ENCODE measurements at places on chromosomes 11 and 22. TPM values are rescaled to one million over a fixed set of nuclear protein-coding genes. Genes with fewer than 3 reads are reported as not detected.

ELF5 gene
- not detected for total RNA-seq

F2 gene
- not detected for total RNA-seq

GDPD4 gene
- total RNA-seq, result not detected

OR8G5 gene
- not detected for total RNA-seq

- no peaks in the 10 kb centered on the region for H3K27me3 ChIP-seq
- H3K36me3 ChIP-seq, result no peaks in the 10 kb centered on the region
- H3K4me3 ChIP-seq, result no peak overlapping the region
- peaks cover 35% of the 10 kb centered on the region for H3K4me1 ChIP-seq
These were observed 5.9 kb downstream of the PTPRJ start for GRCh38 chr11:47986219-47986618.

- no peak overlapping the region for H3K27ac ChIP-seq
- H3K36me3 ChIP-seq, result no peaks in the 10 kb centered on the region
- peaks cover 23% of the 10 kb centered on the region for H3K4me1 ChIP-seq
- DNase-seq, result no peak
- no peak overlapping the region for H3K4me3 ChIP-seq
These were observed 6.9 kb downstream of the TSPAN32 start for GRCh38 chr11:2308713-2309112.

DNA sequence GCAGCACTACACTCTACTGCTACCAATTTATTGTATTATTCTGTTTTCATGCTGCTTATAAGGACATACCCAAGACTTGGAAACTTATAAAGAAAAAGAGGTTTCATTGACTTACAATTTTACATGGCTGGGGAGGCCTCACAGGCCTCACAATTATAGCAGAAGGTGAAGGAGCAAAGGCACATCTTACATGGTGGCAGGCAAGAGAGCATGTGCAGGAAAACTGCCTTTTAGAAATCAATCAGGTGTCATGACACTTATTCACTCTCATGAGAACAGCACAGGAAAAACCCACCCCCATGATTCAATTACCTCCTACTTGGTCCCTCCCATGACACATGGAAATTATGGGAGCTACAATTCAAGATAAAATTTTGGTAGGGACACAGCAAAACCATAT lies 49.6 kb upstream of the GLYAT start:
- no peak overlapping the region for H3K27ac ChIP-seq
- H3K4me3 ChIP-seq, result no peak overlapping the region
- no peaks in the 10 kb centered on the region for H3K27me3 ChIP-seq
- DNase-seq, result no peak
- no peaks in the 10 kb centered on the region for H3K4me1 ChIP-seq

DNA sequence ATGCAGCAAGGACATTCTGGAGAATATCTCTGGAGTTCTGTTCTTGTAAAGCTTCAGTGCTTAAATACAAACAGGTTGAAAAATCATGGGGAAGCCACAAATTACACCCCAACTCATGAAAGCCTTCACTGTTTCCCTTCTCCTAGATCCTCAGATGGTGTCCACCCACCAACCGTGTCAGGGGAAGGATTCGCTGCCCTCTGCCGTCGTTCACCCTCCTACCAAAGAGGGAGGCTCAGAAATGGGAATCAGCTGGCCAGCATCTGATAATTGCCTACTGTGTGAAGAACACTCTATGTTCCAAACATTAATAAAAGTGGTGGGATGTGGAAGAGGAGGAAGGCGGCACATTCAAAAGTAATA lies 7.4 kb upstream of the HEPACAM start:
- H3K4me3 ChIP-seq, result no peak overlapping the region
- peaks cover 6% of the 10 kb centered on the region for H3K4me1 ChIP-seq
- no peak overlapping the region for H3K27ac ChIP-seq
- no peak for DNase-seq
- H3K36me3 ChIP-seq, result no peaks in the 10 kb centered on the region

GRCh38 chr11:77559686-77560401 lies 29.9 kb upstream of the AQP11 start:
- H3K27me3 ChIP-seq, result no peaks in the 10 kb centered on the region
- H3K36me3 ChIP-seq, result no peaks in the 10 kb centered on the region
- no peak for DNase-seq
- H3K4me1 ChIP-seq, result no peaks in the 10 kb centered on the region

GRCh38 chr11:69101115-69101791 lies 52.5 kb downstream of the TPCN2 start:
- no peaks in the 10 kb centered on the region for H3K27me3 ChIP-seq
- DNase-seq, result peak; percentile 82
- no peak overlapping the region for H3K27ac ChIP-seq
- no peaks in the 10 kb centered on the region for H3K36me3 ChIP-seq
- H3K4me3 ChIP-seq, result no peak overlapping the region

GRCh38 chr11:64400667-64401066 lies 41.7 kb downstream of the RPS6KA4 start:
- no peaks in the 10 kb centered on the region for H3K4me1 ChIP-seq
- H3K4me3 ChIP-seq, result no peak overlapping the region
- H3K36me3 ChIP-seq, result no peaks in the 10 kb centered on the region
- no peak overlapping the region for H3K27ac ChIP-seq
- H3K27me3 ChIP-seq, result no peaks in the 10 kb centered on the region

DNA sequence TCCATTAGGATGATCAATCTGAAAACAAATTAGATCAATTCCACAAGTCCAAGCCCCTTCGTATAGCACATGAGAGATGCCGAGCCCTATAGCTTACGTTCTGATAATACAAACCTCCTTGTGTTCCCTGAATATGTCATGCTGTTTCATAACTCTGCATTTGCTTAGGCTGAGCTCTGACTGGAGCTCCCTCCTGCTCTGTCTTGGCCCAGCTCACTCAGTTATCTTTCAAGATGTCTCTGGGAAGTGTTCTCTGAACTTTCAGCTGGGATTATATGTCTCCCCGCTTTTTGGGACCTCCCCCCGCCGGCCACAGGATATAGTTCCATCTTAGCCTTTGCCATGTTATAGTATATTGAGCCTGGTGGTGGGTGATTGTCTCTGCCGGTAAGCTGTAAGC lies 44.0 kb downstream of the FDX1 start:
- no peaks in the 10 kb centered on the region for H3K36me3 ChIP-seq
- H3K27me3 ChIP-seq, result no peaks in the 10 kb centered on the region
- no peaks in the 10 kb centered on the region for H3K4me1 ChIP-seq
- no peak for DNase-seq

- no peak overlapping the region for H3K4me3 ChIP-seq
- H3K36me3 ChIP-seq, result no peaks in the 10 kb centered on the region
- H3K4me1 ChIP-seq, result peaks cover 16% of the 10 kb centered on the region
- no peaks in the 10 kb centered on the region for H3K27me3 ChIP-seq
- no peak overlapping the region for H3K27ac ChIP-seq
These were observed 91.9 kb downstream of the GRAMD1B start for GRCh38 chr11:123521930-123522329.

DNA sequence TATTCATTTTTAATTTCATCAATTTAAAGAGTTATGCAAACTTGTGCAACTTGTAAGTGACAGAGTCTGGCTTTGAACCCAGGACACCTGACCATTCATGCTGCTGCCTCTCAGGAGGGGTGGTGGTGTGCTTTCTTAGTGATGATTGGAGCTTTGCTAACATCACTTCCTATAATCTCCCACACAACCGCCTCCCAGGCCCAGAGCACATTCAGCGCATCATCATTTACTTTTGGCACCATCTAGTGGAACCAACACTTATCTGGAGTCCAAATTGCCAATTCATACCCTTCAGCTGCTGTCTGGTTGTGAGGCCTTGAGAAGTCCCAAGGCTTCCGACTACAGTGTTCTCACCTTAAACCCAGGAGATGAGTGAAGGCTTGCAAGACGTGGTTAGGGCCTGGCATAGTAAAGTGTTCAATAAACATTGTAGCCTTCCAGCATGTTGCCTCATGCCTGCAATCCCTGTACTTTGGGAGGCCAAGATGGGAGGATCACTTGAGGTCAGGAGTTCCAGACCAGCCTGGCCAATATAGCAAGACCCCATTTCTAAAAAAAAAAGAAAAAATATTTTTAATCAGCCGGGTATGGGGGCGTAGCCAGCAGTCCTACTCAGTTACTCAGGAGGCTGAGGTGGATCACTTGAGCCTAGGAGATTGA lies 1.1 kb upstream of the TTLL1 start:
- no peaks in the 10 kb centered on the region for H3K36me3 ChIP-seq
- H3K4me1 ChIP-seq, result peaks cover 13% of the 10 kb centered on the region
- H3K27ac ChIP-seq, result no peak overlapping the region
- no peak overlapping the region for H3K4me3 ChIP-seq
- no peaks in the 10 kb centered on the region for H3K27me3 ChIP-seq

GRCh38 chr22:39311592-39312400 lies 7.6 kb downstream of the RPL3 start:
- H3K36me3 ChIP-seq, result peaks cover 56% of the 10 kb centered on the region
- H3K4me3 ChIP-seq, result no peak overlapping the region

- H3K27ac ChIP-seq, result no peak overlapping the region
- no peaks in the 10 kb centered on the region for H3K36me3 ChIP-seq
- no peaks in the 10 kb centered on the region for H3K4me1 ChIP-seq
- no peaks in the 10 kb centered on the region for H3K27me3 ChIP-seq
- no peak overlapping the region for H3K4me3 ChIP-seq
These were observed 111.6 kb downstream of the BLID start for GRCh38 chr11:122004446-122004845.

- no peak for DNase-seq
- no peaks in the 10 kb centered on the region for H3K4me1 ChIP-seq
- H3K27me3 ChIP-seq, result no peaks in the 10 kb centered on the region
- no peaks in the 10 kb centered on the region for H3K36me3 ChIP-seq
- no peak overlapping the region for H3K27ac ChIP-seq
- no peak overlapping the region for H3K4me3 ChIP-seq
These were observed 30.6 kb upstream of the TSKU start for GRCh38 chr11:76752321-76753143.

Data from naive thymus-derived CD4-positive, alpha-beta T cell (primary cell).